Osteocyte (in vitro differentiated cells): ENCODE measurements at places on chromosomes 11 and 22. TPM values are rescaled to one million over a fixed set of nuclear protein-coding genes. Genes with fewer than 3 reads are reported as not detected.

DNA sequence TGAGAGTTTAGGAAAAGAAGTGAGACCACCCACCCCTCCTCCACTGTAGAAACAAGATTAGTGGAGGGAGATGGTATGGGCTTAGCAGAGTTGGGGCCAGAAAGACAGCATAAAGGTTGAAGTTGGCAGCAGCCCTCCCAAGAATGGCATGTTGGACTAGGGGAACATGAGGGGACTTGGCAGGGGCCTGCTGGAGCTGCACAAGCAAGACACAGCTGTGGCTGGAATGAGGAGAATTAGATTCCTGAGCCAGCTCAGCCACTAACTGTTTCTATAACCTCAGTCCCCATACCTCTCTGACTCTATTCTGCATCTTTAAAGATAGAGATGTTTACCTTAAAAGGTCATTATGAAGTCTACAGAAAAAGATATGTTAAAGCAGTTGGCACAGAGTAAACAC is 13.2 kb downstream of the MAP6 start:
- peaks cover 61% of the 10 kb centered on the region for H3K27me3 ChIP-seq
- no peak overlapping the region for H3K4me3 ChIP-seq
- H3K36me3 ChIP-seq = no peaks in the 10 kb centered on the region
- no peak overlapping the region for H3K27ac ChIP-seq

GRCh38 chr11:130828741-130829140 is 87.5 kb downstream of the SNX19 start:
- peaks cover 82% of the 10 kb centered on the region for H3K4me1 ChIP-seq
- no peaks in the 10 kb centered on the region for H3K36me3 ChIP-seq
- no peaks in the 10 kb centered on the region for H3K27me3 ChIP-seq
- H3K27ac ChIP-seq = no peak overlapping the region
- no peak for DNase-seq

The RASL10A gene
- total RNA-seq = not detected in 2 replicates

DNA sequence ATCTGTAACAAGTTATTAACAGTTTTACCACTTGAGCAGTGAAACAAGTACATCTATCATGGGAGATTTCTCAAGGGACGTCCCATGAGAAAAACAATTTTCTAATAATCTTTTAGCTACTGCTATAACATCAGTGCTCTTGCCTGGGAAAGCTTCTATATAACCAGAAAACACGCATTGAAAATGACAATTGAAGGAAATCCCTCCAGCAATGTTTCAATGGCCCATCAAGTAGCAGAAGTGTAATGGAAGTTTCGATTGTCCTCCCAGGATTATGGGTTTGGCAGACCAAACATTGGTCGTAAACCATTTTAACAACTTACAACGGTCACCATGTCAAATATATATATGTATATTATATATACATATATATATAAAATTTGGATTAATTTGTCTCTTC is 8.0 kb upstream of the PRR33 start:
- H3K4me1 ChIP-seq = no peaks in the 10 kb centered on the region
- DNase-seq = no peak
- H3K36me3 ChIP-seq = no peaks in the 10 kb centered on the region

The OR51I1 gene
- total RNA-seq = not detected in 2 replicates

The CACNA1I gene
- total RNA-seq = 0.03 TPM in 2 replicates

DNA sequence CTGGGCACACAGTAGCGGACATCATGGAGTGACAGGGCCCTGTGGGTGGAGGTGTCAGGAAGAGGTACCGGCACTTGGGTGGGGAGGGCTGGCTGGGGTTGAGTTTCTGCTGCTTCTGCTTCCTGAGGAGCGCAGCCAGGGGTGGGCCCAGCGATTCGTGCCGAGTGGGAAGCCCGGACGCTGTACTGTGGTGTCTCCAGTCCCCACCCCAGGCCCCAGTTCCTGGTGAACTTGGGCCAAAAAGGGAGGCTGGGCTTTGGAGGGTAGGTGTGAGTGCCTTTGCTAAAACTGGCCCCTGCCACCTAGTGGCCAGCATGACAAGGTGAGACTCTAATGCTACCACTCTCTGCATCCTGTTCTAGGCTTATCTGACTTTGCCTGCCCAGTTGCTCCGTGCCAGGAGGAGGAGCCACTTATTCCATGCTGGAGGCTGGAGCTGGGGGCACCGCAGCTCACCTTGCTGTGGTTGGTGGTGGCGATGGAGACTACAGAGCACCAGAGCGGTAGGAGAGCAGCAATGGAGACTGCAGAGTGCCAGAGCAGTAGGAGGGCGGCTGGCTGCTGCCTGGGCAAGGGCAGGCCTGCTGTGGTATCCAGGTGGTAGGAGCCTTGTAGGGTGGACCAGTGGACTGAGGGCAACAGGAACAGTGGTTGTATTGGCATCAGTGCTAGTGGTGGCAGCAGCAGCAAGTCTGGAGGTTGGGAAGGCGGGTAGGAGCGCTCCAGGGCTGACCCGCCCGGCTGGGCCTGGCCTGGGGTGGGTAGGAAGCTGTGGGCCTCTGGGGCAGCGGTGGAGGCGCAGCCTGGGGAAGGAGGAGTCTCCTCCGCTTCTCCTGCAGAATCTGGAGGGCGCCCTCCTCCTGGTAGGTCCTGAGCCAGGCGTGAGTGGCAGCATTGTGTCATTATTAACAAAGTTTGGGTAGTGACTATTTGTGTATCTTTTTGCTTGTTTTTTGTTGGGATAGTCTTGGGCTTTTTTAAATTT is 2.2 kb upstream of the RFPL2 start:
- no peak overlapping the region for H3K27ac ChIP-seq
- no peak for DNase-seq
- peaks cover 13% of the 10 kb centered on the region for H3K4me1 ChIP-seq
- H3K36me3 ChIP-seq = no peaks in the 10 kb centered on the region

The PPFIA1 gene
- total RNA-seq = 63.1 and 70.4 TPM in 2 replicates

DNA sequence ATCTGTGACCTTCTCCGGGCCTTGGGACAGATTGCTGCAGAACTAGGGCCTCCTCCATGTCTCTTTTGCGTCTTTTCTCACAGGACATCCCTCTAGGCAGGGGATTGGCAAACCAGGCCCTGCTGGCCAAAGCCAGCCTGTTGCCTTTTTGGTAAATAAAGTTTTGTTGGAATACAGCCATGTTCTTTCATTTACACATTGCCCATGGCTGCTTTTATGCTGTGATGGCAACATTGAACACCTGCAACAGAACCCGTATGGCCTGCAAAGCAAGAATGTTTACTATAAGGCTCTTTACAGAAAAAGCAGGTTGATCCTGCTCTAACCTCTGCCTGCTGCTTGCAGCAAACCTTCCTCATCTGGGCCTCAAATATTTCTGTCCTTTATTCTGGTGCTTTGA is 56.8 kb upstream of the B3GAT1 start:
- DNase-seq = no peak
- no peak overlapping the region for H3K4me3 ChIP-seq
- H3K27ac ChIP-seq = no peak overlapping the region
- H3K4me1 ChIP-seq = no peaks in the 10 kb centered on the region
- H3K27me3 ChIP-seq = peaks cover 2% of the 10 kb centered on the region

- H3K4me3 ChIP-seq = no peak overlapping the region
- peaks cover 3% of the 10 kb centered on the region for H3K4me1 ChIP-seq
- H3K27ac ChIP-seq = peak overlapping the region; percentile 10
- peaks cover 45% of the 10 kb centered on the region for H3K36me3 ChIP-seq
- no peaks in the 10 kb centered on the region for H3K27me3 ChIP-seq
Measured at GRCh38 chr11:118635237-118635591, 27.8 kb downstream of the PHLDB1 start.

GRCh38 chr22:20530368-20531153 is 23.2 kb downstream of the MED15 start:
- H3K27ac ChIP-seq = peak overlapping the region; percentile 97
- H3K27me3 ChIP-seq = no peaks in the 10 kb centered on the region
- H3K4me3 ChIP-seq = peak overlapping the region; percentile 32
- H3K36me3 ChIP-seq = peaks cover 8% of the 10 kb centered on the region

The OR51B5 gene
- total RNA-seq = not detected in 2 replicates

The MMP13 gene
- total RNA-seq = 0.21 and 0.39 TPM in 2 replicates

DNA sequence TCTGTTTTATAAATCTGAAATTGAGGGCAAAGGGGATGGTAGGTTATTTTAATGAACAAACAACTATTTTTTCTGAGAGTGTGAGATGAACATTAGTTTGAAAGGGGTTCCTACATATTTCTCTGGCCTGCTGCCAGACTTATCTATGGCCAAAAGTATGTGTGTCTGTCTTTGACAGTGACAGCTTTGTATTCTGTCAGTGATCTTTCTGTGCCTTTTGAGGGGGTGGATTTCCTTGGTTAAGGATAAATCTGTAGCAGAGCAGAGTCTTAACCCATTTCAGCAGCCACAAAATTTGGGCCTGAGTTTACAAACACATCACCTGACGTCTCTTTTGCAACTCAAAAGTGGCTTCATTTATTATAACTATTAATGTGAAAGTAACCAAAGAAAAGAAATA is 30.9 kb downstream of the ZFTA start:
- no peak overlapping the region for H3K27ac ChIP-seq
- no peak overlapping the region for H3K4me3 ChIP-seq
- H3K27me3 ChIP-seq = no peaks in the 10 kb centered on the region
- no peaks in the 10 kb centered on the region for H3K36me3 ChIP-seq
- no peak for DNase-seq

GRCh38 chr11:128480665-128481064 is 106.7 kb downstream of the ETS1 start:
- H3K4me1 ChIP-seq = peaks cover 59% of the 10 kb centered on the region
- peaks cover 75% of the 10 kb centered on the region for H3K36me3 ChIP-seq
- no peaks in the 10 kb centered on the region for H3K27me3 ChIP-seq

GRCh38 chr11:26649884-26650283 is 72.0 kb downstream of the SLC5A12 start:
- H3K27ac ChIP-seq = no peak overlapping the region
- H3K4me1 ChIP-seq = no peaks in the 10 kb centered on the region
- DNase-seq = no peak

GRCh38 chr11:119706887-119707286 is 22.1 kb downstream of the NECTIN1 start:
- H3K27ac ChIP-seq = no peak overlapping the region
- no peaks in the 10 kb centered on the region for H3K27me3 ChIP-seq
- H3K4me3 ChIP-seq = no peak overlapping the region
- no peak for DNase-seq
- H3K4me1 ChIP-seq = peaks cover 2% of the 10 kb centered on the region
- H3K36me3 ChIP-seq = no peaks in the 10 kb centered on the region

- H3K4me1 ChIP-seq = peaks cover 57% of the 10 kb centered on the region
- DNase-seq = no peak
- no peaks in the 10 kb centered on the region for H3K27me3 ChIP-seq
- H3K27ac ChIP-seq = peak overlapping the region; percentile 79
Measured at GRCh38 chr11:65896034-65896999, 3.9 kb downstream of the FOSL1 start.

- DNase-seq = no peak
- H3K4me1 ChIP-seq = peaks cover 15% of the 10 kb centered on the region
- peak overlapping the region; percentile 69 for H3K27ac ChIP-seq
- no peak overlapping the region for H3K4me3 ChIP-seq
- H3K27me3 ChIP-seq = peaks cover 10% of the 10 kb centered on the region
Measured at GRCh38 chr11:2811206-2812091, 74.1 kb downstream of the CDKN1C start.

The TIMP3 gene
- 36.2 and 37.3 TPM in 2 replicates for total RNA-seq

GRCh38 chr11:62830904-62831519 is 839 bp downstream of the STX5 start:
- H3K36me3 ChIP-seq = peaks cover 17% of the 10 kb centered on the region
- no peaks in the 10 kb centered on the region for H3K27me3 ChIP-seq
- peak overlapping the region; percentile 98 for H3K4me3 ChIP-seq

DNA sequence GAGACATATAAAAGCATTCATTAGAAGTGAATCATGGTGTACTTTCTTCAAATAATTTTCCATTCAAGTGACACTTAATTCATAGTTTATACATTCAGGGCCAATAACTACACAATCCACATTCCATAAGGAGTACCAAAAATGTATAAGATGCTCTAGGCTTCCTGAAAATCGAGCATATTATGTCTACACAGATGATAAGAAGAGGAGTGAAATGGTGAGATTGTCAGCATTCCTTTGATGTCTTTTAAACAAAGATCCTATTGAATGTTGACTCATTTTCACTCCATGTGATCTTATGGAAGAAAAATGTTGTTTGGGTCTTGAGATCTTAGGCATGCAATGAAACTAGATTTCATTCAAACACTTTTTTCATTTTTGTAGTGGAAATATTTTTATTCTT is 843.2 kb downstream of the KCNA4 start:
- no peaks in the 10 kb centered on the region for H3K27me3 ChIP-seq
- H3K4me3 ChIP-seq = no peak overlapping the region

GRCh38 chr11:78061088-78061920 is 2.4 kb upstream of the THRSP start:
- no peak for DNase-seq
- peak overlapping the region; percentile 73 for H3K27ac ChIP-seq
- peaks cover 13% of the 10 kb centered on the region for H3K4me1 ChIP-seq
- H3K36me3 ChIP-seq = no peaks in the 10 kb centered on the region
- no peak overlapping the region for H3K4me3 ChIP-seq

The POU2AF1 gene
- total RNA-seq = not detected in 2 replicates

GRCh38 chr11:36763187-36763586 is 165.2 kb upstream of the RAG2 start:
- no peak overlapping the region for H3K4me3 ChIP-seq
- peaks cover 4% of the 10 kb centered on the region for H3K27me3 ChIP-seq
- H3K4me1 ChIP-seq = no peaks in the 10 kb centered on the region
- no peaks in the 10 kb centered on the region for H3K36me3 ChIP-seq
- H3K27ac ChIP-seq = no peak overlapping the region
- no peak for DNase-seq

The GRK3 gene
- total RNA-seq = 1.1 and 1.6 TPM in 2 replicates

The TP53I11 gene
- 137 and 159 TPM in 2 replicates for total RNA-seq

The OR2D2 gene
- 0.34 TPM in 1 of 2 replicates, not detected in the other for total RNA-seq

DNA sequence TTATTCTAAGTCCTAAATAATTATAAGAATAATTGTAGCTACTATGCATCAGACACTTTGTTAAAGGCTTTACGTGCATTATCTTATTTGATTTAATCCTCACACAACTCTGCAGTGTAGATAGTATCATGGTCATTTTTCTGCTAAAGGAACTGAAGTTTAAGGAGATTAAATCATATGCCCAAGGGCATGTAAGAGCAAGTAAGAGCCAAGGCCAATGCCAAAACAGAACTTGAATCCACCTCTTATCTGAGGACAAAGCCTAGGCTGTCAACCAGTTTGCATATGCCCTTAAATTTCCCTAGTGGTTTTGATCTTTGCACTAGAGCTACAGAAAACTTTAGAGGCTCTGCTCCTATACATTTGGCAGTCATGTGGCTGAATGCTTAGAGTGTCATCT is 65.6 kb upstream of the OR5AK2 start:
- H3K4me1 ChIP-seq = no peaks in the 10 kb centered on the region
- H3K27ac ChIP-seq = no peak overlapping the region
- H3K27me3 ChIP-seq = no peaks in the 10 kb centered on the region
